ENCODE measurements at places on chromosomes 16 and 17. TPM values are rescaled to one million over a fixed set of nuclear protein-coding genes. Genes with fewer than 3 reads are reported as not detected.

The CES1 gene
- not detected for total RNA-seq

The LRRC36 gene
- total RNA-seq = not detected

The IRX5 gene
- total RNA-seq = 4.7 TPM

The CDK5R1 gene
- total RNA-seq = 73.9 TPM

The CD7 gene
- 0.27 TPM for total RNA-seq

The DLX4 gene
- 0.29 TPM for total RNA-seq

Data from glutamatergic neuron (in vitro differentiated cells).